ENCODE measurements at places on chromosomes 13 and 19. TPM values are rescaled to one million over a fixed set of nuclear protein-coding genes. Genes with fewer than 3 reads are reported as not detected.

The SMIM44 gene
- not detected for total RNA-seq

- no peak for DNase-seq
Observed at GRCh38 chr19:35913589-35913988, 5.5 kb upstream of the TYROBP start.

- no peak for DNase-seq
Observed at GRCh38 chr19:1813192-1814182, 1.4 kb upstream of the ATP8B3 start.

DNA sequence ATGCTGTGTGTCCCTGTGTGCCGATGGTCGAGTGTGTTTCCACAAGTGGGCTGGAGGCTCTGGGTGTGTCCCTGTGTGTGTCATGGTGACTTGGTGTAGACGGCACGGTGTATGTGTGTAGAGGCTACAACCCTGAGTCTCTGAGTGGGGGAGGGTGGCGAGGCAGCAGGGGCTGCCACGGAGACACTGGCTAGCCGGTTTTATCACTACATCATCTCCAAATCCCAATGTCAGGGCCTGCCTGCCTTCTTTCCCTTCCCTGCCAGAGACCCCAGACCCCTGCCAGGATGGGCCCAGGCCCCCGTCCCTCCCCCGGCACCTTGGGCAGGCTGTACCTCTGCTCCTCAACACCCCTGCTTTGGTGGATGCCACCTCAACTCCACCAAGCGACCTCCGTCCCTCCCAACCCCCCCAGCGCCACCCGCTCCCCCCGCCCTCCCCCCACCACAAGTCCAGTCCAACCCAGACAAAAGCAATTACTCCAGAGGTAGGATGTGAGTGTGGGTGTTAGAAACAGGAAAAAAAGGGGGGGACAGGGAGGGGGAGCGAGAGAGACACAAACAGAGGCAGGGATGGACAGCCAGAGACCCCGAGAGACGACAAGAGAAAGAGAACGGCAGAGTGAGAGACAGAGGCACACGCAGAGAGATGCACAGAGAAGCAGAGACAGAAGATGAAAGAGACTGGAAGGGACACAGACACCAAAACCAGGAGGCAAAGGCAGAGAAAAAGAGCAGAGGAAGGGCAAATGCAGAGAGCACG, 21.6 kb upstream of the POU2F2 start:
- no peak for DNase-seq

DNA sequence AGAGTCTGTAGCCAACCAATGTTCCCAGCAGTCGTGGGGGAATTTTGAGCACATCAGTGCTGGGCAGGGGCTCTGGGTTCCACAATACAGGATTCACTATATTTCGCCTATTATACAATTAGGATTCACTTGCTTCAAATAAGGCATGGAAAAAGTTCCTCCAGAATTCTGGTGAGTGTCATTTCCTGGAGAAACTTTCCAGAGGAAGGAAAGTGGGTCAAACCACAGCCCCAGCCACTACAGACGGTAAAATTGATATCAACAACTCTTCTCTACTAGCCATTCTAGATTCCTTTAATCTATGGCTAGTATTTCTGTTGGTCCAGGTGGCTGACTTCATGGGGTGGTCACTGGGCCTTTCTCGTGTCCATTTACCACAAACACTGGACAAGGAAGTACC, 10.5 kb downstream of the MYCBP2 start:
- DNase-seq = no peak

DNA sequence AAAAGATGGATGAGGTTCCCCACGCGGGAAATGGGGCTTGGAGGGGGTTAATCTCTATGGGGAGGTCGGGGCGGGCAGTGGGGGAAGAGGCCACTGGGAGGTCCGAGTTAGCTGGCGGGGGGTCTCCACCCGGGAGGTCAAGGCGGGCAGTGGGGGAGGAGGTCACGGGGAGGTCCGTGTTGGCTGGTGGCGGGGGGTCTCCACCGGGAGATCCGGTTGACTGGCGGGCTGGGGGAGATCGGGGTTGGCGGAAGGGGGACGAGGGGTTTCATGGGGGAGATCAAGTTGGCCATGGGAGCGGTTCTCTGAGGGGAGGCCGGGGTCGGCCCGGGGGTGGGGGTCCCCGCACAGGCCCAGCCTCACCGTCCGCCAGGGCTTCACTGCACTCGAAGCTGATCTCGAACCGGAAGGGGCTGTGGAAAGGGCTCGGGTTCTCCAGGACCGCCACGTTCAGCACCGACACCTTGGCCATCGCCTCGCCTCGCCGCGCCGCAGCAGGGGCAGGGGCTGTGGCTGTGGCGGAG, 342 bp downstream of the ASF1B start:
- DNase-seq = no peak

All from myocyte (in vitro differentiated cells).